Heart left ventricle (tissue), 16 donors: ENCODE measurements at places on chromosomes 1 and 21. TPM values are rescaled to one million over a fixed set of nuclear protein-coding genes. Genes with fewer than 3 reads are reported as not detected.

DNA sequence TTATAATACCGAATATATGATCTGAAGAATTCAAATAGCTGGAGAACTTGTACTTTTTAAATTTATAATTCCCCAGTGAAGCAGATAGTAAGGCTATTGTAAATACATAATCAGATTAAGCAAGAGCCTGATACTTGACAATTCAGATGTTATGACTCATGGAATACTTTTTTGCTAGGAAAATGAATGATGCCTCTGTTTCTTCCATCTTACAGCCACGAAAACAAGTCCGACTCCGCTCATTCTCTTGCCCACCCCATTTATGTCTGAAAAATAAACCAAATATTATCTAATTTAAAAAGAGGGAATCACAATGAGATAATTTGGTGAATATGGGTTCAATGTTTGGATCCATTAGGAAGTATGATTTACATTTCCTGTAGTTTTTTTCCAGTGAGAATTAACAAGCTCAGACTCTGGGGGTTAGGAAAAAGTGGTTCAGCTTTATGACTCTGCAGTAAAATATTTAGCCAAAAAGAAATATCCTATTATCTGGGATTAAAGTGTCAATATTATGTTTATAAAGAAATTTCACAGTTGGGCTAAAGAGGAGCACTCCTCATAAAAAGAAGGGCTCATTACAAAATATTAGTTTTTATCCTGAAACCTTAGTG is 50.4 kb upstream of the DAB1 start:
- no peak for DNase-seq

DNA sequence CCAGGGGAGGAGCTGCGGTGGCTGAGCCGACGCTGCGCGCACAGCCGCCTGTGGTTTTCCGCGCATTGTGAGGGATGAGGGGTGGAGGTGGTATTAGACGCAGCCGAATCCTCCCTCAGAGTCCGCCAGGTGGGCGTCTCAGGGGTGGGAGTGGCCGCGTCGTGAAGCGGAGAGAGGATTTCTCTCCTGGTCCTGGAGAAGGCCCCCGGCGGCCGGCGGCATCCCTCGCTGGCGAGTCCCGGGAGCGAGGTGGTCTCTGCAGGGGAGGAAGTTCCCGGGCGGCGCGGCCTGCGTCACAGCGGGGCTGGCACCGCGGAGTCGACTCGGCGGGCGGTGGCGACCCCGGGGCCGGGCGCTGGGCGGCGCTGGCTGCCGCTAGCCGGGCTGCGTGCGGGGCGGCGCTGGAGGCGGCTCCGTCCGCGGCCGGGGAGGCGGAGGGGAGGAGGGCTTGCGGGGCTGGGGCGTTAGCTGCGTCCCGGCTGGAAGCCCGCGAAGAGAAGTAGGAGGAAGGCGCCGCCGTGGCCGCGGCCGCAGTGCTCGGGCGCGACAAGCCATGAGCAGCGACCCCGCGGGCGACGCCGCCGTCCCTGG is at the start of gene LRRC8C:
Gene LRRC8C (plus strand): TSS at position 464 of the 591 bp plus-strand sequence. CDS start 53,354 bp downstream, outside the sequence.
- DNase-seq: peak; percentile 97

- DNase-seq: no peak
Observed at GRCh38 chr1:15460708-15461095, 4.2 kb downstream of the CELA2A start.

- DNase-seq: no peak
Observed at GRCh38 chr1:248817065-248817464, 8.7 kb downstream of the SH3BP5L start.

- DNase-seq: no peak
Observed at GRCh38 chr1:56145581-56145980, 433.8 kb downstream of the PLPP3 start.

DNA sequence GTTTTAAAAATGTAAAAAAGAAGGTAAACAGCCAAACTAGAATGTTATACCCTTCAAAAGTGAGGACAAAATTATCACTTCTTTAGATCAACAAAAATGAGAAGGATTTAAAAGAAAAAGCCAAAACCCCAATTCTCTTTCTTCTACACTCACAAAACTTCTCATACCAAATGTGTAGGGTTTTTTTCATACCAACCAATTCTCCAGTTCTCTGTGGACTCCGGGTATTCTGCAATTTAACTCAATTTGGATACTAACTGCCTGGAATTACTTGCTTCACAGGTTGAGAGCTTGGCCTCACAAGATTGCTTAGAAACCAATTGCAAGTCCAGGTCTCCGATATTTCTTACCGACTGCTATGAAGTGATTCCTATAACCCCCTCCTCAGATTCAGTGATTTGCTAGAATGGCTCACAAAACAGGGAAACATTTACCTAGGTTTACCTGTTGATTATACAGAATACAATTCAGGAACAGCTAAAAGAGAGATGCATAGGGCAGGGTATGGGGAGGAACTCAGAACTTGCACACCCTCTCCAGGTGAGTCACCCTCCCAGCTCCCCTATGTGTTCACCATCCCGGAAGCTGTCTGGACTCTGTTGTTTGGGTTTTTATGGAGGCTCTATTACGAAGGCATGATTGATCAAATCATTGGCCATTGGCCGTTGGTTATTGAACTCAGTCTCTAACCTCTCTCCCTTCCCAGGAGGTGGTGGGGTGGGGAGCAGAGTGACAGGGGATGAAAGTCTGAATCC is 67.1 kb downstream of the CAMTA1 start:
- DNase-seq: no peak

GRCh38 chr1:54054438-54054749 is 986 bp downstream of the TCEANC2 start:
- DNase-seq: no peak

DNA sequence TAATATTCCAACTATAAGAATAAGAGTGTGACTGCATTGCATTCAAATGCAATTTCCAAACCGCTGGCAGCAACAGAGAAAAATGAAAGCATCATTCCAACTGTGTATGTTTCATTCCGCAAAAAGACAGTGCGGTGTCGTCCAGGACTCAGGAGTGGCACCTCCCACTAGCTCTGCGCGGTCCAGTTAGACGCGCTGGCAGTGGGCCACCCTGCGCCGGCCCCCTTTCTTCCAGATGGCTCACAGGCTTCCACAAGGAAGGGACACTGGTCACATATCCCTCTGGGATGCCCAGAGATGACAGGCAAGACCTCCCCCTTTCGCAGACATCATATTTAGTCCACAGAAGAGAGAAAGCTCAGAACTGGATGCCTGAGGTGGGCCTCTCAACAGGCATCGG is 11.9 kb downstream of the WRAP73 start:
- no peak for DNase-seq

GRCh38 chr1:204169858-204170257 is 3.7 kb upstream of the REN start:
- no peak for DNase-seq

GRCh38 chr1:228555074-228555994 is 68.2 kb downstream of the RNF187 start:
- DNase-seq: no peak

DNA sequence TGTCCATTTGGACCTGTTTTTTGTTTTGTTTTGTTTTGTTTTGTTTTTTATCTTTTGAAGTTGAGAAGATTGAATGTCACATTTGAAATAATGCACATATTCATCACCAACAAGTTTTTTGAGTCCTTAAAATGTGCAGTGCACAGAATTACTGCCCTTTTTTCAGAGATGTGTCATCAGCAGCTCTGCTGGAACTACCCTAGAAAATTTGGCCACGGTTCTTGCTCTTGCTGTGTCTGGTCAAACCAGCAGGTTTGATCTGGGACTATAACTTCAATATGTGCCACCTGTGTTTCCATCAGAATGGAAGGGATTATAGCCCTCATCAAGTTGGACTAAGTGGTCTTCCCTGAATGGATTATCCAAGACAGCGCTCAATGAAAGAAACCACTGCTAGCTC is 24.1 kb upstream of the CNN3 start:
- DNase-seq: no peak

DNA sequence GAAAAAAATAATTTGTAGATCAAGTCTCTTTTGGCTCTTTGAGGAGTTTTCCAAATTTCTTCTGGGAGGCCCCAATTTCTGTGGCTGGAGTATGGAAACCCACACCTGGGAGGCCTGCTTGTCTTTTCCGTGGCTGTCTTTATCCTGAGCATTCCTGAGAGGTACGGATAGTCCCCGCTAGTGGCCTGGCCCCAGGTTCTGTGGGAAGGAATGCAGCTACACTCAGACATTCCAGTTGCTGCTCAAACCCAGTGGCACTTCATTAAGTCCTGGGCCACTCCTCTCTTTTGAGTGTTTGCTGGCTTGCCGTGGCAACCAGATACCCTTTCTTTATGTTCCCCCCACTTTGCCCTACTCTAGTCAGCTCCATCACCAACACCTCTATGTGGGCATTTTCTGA is 310.4 kb downstream of the ASTN1 start:
- no peak for DNase-seq

DNA sequence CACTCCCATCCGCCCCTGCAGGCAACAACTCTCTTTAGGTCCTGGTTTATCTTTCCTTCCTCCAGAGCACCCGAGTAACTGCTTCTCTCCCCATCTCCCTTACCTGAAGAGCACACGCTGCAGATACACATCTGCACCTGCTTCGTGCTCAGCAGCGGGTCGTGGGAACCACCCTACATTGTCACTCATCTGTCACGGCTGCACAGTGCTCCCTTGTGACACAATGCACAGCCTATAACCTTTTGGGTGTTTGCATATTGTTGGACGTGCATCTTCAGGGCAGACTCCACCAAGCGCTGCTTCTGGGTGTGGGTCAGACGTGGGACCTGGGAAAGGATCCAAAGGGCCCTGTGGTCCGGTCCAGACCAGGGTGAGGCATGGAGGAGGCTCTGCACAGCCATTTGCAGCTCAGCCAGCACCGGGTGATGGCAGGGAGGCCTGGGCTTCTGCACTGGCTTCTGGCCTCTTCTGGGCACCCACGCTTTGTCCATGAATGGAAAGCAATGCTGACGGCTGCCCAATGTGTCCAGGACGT is 42.5 kb downstream of the WDR4 start:
- peak; percentile 13 for DNase-seq

DNA sequence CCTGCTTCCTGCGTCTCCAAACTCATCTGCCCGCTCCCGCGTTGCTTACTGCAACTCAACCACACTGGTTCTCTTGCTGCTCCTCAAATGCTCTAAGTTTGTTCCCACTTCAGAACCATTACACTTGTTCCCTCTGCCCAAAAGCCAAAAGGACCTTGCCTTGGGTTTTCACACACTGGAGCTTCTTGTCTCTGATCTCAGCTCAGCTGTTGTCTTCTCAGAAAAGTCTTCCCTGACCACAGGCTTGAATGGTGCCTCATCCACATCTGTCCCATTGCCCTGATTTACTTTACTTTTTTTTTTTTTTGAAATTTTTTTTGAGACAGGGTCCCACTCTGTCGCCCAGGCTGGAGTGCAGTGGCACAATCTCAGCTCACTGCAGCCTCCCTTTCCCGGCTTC is 44.3 kb upstream of the SYT14 start:
- no peak for DNase-seq

GRCh38 chr1:34164771-34165391 is at the start of gene CSMD2:
TSS of gene CSMD2 (minus strand) at chr1:34165230. CDS start at chr1:34165097, 133 bp downstream.
- no peak for DNase-seq

DNA sequence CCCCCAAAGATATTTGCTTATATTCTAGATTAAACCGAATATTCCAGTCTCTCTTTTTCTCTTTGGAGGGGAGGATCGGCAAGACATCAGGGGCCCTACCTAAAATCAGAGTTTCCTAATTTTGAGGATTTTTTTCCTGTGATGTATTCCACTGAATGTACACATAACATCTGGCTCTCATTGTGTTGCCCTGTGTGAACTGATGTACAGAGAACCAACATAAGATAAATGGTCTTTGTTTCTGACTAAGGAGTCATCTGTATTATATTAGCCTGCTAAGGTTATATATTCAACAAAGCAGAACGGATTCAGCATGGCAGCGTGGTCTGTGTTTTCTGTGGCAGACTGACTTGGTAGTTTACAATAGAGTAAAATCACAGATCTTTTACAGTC is 114.8 kb upstream of the NCAM2 start:
- DNase-seq: no peak

DNA sequence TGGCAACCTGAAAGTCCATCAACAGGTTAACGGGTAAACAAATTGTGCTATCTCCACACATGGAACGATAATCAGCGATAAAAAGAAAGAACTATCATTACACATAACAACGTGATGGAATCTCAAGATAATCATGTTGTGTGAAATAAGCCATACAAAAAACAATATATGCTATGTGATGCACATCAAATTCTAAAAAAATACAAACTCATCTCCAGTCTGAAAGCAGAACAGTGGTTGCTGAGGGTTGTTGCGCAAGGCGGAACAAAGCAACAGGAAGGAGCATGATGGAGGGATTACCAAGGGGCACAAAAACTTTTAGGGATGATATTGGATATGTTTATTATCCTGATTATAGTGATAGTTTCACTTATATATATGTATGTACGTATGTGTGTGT is 324.8 kb downstream of the VAV3 start:
- no peak for DNase-seq

DNA sequence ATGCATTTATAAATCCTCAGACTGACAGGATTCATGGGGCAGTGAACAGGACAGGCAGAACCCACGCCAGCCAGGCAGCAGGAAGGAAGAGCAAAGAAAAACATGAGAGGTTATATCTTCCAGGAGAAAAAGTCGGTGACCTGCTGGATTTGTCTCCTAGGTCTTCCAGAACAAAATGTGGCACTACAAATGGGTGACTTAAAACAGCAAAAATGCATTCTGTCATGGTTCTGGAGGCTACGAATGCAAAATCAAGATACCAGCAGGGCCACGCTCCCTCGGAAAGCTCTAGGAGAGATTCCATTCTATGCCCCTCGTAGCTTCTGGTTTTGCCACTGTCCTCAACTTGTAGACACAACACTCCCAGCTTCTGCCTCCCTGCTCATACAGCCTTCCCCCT is 63.4 kb downstream of the PSMG1 start:
- DNase-seq: no peak

GRCh38 chr21:34235514-34235913 is 128.3 kb upstream of the KCNE2 start:
- DNase-seq: no peak

DNA sequence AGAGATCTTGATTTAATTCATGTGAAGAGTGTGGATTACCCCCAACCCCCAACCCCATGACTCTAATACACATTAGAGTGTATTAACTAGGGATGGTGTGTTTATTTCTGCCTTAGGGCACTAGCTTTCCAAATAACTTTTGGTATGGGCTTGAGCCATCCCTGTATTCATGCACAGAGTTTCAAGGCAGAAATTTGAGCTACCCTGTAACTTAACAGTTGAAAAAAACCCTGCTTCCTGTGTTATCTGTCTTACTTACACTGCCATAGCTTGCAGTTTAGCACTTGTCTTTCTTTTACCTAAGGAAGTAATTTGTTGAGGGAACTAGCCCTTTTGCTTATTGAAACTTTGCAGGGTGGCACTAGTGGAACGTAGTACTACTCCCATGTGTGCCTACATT is 6.3 kb downstream of the SRSF11 start:
- no peak for DNase-seq

- DNase-seq: peak; percentile 55
Observed at GRCh38 chr1:27634985-27635367, at the start of gene FGR. TSS of gene FGR (minus strand) at chr1:27635185. CDS start at chr1:27623916, 11,269 bp downstream.

GRCh38 chr1:56811331-56811730 is 7.9 kb downstream of the FYB2 start:
- no peak for DNase-seq

The CNR2 gene
- not detected for total RNA-seq

The PYCR2 gene
- total RNA-seq: 65.1 TPM

The TNFRSF9 gene
- total RNA-seq: 1.9 TPM

The COL11A1 gene
- not detected for total RNA-seq

The CLCA2 gene
- total RNA-seq: not detected

The CFHR3 gene
- not detected for total RNA-seq

The SH2D1B gene
- not detected for total RNA-seq

The SPRR3 gene
- total RNA-seq: not detected

The PGLYRP4 gene
- total RNA-seq: not detected

The NBPF4 gene
- total RNA-seq: not detected

The HENMT1 gene
- total RNA-seq: 1.8 TPM

The BARHL2 gene
- not detected for total RNA-seq

The TMEM269 gene
- not detected for total RNA-seq

The RGS4 gene
- 1.9 TPM for total RNA-seq
